ENCODE measurements at places on chromosomes 1 and 21.
A peak's percentile ranks its signal among the peaks of the same experiment; 100 is the strongest.

- DNase-seq: no peak
Observed at GRCh38 chr1:224745394-224745793, 129.3 kb downstream of the CNIH3 start.

DNA sequence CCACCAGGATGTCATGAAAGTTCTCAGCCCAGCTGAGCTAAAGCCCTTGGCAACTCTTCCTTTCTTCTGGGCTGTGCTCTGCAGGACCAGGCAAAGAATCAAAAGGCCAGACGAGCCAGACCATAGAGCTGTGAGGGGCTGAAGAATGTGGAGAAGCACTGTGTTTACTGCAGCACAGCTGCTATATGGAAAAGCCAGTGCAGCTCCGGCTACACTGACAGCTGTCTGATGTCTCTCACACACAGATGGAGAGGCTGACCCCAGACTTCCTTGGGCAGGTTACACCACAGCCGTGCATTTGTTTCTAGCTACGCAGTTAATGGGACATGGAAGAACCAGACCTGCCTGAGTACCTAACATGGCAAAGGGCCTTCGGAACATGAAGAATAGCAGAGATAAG, 40.3 kb downstream of the CD247 start:
- DNase-seq: peak; percentile 19

- DNase-seq: no peak
Observed at GRCh38 chr1:242534753-242535152, 10.3 kb upstream of the PLD5 start.

DNA sequence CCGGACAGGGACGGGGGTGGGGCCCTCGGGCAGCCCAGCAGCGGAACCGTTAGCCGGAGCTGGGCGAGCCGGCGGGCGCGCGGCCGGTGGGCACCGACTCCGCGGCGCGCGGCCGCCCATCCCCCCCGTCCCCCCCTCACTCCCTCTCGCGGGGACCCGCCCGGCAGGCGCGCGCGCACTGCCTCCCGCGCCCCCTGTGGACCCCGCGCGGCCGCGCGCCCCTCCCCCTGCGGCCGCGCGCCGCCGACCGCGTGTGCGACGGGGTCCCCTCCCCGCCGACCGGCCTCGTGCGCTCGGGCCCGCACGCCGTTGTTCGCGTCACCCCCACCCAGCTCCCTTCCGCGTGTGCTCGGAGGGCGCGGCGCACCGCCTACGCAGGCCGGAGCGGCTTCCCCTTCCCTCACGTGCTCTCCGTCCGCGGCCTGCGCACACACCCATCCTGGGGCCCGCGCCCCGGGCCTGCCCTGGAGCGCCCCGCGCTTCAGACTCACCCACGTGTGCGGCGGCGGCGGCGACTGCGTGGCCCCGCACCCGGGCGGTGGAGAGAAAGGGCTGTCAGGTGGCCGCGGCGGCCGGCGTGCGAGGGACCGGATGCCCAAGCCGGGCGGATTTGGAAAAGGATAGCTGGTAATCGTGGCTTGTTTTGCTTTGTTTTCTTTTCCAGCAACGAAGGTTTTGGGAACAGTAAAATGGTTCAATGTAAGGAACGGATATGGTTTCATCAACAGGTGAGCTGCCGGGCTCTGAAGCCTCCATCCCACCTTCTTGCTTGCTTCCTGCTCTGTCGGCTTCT, 717 bp downstream of the YBX1 start:
- DNase-seq: peak; percentile 74

GRCh38 chr1:31300193-31300592, 3.4 kb downstream of the ZCCHC17 start:
- DNase-seq: no peak

GRCh38 chr1:91827459-91828321, 58.3 kb downstream of the TGFBR3 start:
- no peak for DNase-seq

- no peak for DNase-seq
Observed at GRCh38 chr1:97396463-97396862, 524.4 kb downstream of the DPYD start.

- no peak for DNase-seq
Observed at GRCh38 chr1:162973381-162973795, 95.8 kb upstream of the RGS4 start.

GRCh38 chr1:17949511-17949910, 158.1 kb upstream of the IGSF21 start:
- no peak for DNase-seq

DNA sequence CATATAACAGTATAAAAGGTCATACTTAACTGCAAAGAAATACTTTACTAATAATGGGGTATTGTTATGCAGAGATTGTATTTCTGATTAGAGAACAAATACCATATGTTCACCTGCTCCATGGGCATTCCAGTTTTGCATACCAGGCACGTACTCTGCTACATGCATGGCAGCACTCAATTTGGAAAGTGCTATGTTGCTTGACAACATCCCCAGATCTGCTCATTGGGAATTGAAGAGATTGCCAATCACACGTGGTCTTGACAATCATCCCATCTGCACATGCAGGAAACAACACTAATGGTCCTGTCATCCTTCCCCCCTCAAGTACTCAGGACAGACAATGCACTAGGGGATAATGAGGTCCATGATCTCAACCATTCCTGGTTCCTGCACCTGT, 63.4 kb upstream of the PDE4B start:
- DNase-seq: no peak

- no peak for DNase-seq
Observed at GRCh38 chr1:188169971-188170370, 1341.2 kb downstream of the PLA2G4A start.

DNA sequence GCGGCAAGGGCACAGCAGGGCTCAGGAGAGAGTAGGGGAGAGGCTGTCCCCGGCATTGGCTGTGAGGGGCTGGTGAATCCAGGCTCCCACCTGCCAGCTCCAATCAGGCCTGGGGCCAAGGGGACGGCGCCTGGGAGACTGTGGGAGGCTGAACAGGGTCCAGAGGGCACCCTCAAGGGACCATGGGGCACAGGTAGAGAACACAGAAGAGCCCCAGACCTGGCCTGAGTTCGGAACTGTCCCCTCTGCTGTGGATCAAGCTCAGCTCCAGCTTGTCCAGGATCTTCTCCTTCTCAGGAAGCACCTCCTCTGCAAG, 67.0 kb downstream of the KCNAB2 start:
- no peak for DNase-seq

- DNase-seq: no peak
Observed at GRCh38 chr1:211551638-211552460, 27.1 kb downstream of the SLC30A1 start.

DNA sequence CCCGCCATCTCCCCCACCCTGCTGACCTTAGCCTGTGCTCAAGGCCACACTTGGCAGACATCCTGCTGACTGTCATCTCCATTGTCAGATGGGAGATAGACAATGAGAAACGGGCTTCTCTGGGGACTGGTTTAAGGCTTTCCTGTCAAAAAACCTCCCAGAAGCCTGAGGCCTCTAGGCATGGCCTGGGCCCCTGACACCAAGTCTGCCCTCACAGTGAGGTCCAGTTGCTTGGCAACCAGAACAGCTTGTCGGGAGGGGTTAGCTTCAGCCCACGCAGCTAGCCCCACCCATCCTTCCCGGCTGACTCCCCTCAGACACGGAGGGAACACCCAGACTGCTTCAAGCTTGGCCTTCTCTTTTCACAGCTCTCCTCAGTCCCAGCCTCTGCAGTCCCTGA, 11.0 kb downstream of the PLEKHA6 start:
- DNase-seq: no peak

DNA sequence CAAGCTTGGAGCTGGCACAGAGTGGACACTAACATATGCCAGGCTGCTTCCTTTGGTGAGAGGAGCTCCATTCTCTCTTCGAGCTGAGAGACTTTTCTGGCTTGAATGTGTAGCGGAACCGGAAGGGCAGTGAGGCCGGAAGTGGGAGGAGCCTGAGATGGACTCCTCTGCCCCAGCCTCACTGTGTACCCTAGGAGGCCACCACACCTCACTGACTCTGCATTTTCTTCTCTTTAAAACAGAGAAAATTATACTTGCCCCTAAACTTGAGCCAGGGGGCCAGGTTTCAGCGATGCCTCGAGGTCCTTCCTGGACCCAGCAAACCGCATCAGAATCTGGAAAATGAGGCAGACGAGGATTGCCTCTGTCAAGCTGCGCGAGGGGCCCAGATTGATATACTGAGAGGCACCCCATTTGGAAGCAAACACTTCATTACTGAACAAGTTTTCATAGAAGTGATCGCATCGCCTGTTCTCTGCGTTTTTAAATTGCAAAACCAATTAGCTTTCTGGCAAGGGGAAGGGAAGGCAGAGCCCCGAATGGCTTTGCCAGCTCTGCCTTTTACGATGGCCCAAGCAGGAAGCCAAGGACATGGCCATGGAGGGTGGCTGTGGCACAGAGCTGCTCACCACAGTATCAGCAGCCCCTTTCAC, 708.1 kb downstream of the PTPRU start:
- no peak for DNase-seq

GRCh38 chr1:54973205-54973921, 7.1 kb upstream of the TMEM61 start:
- DNase-seq: peak; percentile 9

All from activated T-cell treated with anti-CD3 and anti-CD28 coated beads, Interleukin-2, amount 50 U/mL, for 48 hours (primary cell).